ENCODE measurements at places on chromosomes 7 and 10. TPM values are rescaled to one million over a fixed set of nuclear protein-coding genes. Genes with fewer than 3 reads are reported as not detected.

GRCh38 chr7:47461161-47461560, 120.8 kb downstream of the TNS3 start:
- DNase-seq: peak; percentile 68

DNA sequence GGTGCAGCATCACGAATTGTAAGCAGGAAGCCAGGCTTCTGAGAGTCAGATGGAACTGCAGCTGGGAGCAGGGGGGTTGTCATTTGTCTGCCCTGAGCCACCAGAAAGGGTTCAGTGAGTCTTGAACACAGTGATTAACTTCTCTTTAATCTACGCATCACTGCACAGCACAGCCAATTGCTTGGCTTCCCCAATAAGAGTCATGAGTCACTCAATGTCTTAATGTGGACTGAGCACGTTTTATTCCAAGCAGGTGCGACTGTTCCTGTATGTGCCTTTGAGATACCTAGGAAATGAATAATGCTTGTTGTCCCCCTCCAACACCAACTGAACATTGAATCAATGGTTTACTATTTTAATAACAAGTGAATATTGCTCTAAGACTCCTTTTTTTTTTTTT, 26.0 kb upstream of the PLEKHA1 start:
- DNase-seq: no peak

GRCh38 chr7:16774294-16774693, 20.7 kb downstream of the TSPAN13 start:
- DNase-seq: no peak

- DNase-seq: no peak
Observed at GRCh38 chr10:94307046-94307615, 55.6 kb downstream of the NOC3L start.

DNA sequence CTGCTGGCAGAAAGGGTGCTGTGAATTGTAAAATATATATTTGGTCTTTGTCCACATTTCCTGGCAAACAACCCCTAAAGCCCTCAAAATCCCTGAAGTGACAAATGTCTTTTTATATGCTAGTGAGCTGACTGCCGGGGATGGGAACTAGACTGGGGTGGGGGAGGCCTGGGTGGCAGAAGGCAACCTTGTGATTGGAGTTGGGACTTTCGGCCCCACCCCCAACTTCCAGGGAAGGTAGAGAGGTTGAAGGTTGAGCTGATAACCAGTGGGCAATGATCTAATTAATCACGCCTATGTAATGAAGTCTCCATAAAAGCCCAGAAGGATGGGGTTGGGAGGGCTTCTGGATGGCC, 2.7 kb downstream of the EPHA1 start:
- DNase-seq: no peak

Gene TRIM56
- polyA plus RNA-seq: 21.8 TPM

Gene IQUB
- polyA plus RNA-seq: 2.9 TPM

Gene SCIN
- 5.8 TPM for polyA plus RNA-seq

Gene CYP2E1
- 1.3 TPM for polyA plus RNA-seq
